ENCODE measurements at places on chromosomes 5 and 9.

DNA sequence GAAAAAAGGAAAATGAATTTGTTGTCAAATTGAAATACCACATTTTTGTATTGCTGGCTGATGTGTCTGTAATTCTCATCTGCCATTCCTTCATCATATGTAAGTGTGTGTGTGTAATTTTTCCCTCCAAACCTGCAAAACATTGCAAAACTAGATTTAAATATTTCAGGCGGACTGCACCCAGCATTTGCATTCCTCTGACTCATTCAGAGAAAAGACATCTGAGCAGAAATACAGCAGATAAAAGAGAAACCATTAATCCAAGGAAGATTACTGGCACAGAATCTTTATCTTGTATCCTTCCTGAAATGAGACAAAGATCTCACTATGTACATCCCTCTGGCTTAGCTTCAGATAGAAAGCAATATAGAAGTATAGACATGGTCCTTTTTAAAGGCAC lies 275.3 kb downstream of the TMEM38B start:
- DNase-seq: no peak

DNA sequence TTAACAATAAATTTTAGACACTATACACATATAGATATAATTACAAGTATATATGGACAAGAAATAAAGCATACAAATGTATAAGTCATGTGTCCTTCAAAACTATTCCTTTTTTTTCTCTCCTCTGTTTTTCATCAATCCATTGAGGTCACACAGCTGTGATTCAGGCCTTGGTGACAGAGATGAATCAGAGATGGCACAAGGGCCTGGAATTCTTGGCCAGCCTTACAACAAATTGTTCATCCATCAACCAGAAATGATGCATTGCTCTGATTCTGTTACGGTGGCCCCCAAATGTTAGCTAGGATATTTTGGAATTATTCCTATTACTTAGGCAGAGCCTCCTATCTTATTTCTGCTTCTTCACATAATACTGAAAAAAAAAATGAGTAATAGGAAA lies 108.7 kb upstream of the MPDZ start:
- DNase-seq: no peak

- DNase-seq: no peak
Measured at GRCh38 chr9:123940721-123941523, 11.0 kb upstream of the DENND1A start.

- DNase-seq: peak; percentile 56
Measured at GRCh38 chr9:34185778-34186551, 7.1 kb downstream of the UBAP1 start.

- no peak for DNase-seq
Measured at GRCh38 chr5:159581502-159582249, 251.4 kb upstream of the IL12B start.

DNA sequence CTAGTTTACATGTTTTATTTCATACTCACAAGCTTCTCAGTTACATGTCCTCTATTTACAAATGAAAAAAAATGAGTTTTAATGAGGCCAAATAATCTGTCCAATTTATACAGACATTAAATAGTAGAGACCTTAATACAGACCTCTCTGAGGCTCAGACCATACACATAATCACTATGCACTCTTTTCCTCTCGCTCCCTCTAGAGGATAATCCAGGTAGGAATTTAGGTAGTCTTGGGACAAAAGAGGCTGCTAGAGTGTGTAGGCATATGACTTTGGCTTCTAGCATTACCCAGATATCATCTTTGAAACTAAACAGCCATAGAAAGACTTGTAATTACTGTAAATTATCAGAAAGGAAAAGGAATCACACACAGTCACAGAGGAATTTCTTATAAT lies 444.7 kb downstream of the HINT1 start:
- no peak for DNase-seq

DNA sequence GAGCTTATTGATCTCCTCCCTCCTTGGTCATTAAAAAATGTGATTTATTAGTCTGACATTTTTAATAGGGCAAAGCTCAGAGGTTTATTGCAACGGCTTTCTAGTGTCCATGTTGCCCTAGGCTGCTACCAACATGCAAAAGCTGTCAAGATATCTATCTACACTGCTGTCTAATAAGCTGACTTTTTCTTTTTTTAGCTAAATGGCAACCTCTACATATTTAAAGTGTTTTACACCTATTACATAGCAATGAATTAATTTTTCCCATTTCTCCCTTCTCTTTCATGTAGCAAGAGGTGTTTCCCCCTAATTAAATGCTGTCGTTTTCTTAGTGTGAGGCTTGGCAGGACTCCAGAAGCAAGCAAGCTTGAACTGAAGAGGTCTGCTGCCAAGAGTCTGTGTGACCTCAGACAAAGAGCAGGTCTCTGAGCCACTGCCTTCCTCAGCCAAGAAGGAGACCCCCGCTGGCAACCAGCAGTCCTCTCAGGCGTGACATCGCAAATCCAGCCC lies 79.4 kb downstream of the GAS1 start:
- no peak for DNase-seq

DNA sequence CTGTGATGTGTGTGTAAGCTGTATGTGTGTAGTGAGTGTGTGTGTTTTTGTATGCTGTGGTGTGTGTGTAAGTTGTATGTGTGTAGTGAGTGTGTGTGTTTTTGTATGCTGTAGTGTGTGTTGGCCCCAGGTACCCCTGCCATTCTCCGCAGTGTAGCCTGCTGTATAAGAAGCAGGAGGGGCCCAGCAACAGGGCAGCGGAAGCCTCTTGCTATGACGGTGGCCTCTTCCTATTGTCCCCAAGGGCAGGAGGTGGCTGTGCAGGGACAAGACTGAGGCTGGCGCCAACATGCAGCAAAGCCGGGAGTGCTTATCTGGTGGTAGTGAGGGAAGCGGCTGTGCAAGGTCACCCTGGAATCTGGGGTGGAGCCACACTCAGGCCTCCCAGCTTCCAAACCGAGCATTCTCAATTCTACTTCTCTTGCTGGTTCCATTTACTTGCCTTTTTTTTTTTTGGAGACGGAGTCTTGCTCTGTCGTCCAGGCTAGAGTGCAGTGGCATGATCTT lies 5.1 kb downstream of the SPAAR start:
- DNase-seq: no peak

DNA sequence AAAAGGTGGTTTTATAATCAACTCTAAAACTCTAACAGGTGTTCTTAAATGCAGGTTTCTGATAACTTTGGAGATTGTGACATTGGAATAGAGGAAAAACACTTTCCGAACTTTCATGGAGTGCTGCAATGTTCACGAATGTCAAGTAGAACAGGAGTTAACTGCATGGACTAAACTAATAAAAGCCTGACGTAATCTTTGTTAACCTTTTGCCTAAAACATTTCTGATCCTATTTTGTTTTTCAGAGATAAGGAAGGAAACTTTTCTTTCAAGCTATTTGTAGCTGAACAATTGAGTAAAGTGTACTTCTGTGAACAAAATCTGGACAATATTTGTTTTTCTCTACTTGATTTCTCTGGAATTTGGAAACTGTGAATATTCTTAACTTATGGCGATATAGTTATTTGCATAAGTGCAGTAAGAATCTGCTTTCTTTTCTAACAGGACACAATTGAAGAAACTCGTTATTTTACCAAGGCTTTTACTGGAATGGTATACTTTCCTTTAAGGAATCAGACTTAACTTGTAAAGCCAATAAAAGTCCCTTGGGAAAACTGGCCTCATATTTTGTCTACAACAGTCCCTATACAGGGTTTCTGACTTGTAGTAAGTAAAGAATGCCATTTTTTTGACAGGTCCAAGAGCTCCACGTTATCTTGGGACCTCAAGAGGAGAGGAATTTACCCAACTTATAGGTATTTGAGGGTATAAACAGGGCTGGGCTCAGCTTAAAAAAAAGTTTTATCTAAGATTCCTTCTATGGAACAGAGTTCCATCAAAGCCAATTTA lies 154.7 kb downstream of the NXNL2 start:
- DNase-seq: no peak

GRCh38 chr9:97388721-97389238 lies 23.1 kb upstream of the TDRD7 start:
- DNase-seq: no peak

DNA sequence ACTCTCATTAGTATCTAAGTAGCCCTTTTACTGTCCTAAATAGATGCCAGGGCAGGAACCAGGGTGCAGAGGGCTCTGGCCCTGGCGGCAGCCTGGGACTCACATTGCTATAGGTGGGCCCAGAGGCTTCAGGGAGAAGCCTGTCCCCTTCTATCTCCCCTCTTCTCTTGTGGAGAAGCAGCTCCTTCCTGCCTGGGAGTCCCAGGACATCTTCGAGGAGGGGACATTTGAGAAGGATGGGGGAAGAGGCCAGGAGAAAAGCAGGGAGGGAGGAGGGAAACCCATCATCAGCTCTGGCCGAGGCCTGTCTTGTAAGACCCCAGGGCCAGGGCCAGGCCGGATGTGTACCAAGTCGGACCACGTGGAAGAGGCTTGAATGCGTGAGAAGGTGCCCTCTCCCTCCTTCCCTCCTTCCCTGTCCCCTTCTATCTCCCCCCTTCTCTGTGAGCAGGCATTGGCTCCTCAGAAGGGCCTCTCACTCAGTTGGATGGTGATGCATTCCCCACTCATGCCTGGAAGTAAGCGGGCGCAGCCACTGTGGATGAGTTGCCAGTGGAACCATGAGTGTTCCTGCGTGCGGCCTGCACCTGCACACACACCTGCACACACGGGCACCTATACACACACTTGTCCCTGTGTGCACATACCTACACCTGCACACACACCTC lies 20.7 kb upstream of the LPCAT1 start:
- DNase-seq: no peak

DNA sequence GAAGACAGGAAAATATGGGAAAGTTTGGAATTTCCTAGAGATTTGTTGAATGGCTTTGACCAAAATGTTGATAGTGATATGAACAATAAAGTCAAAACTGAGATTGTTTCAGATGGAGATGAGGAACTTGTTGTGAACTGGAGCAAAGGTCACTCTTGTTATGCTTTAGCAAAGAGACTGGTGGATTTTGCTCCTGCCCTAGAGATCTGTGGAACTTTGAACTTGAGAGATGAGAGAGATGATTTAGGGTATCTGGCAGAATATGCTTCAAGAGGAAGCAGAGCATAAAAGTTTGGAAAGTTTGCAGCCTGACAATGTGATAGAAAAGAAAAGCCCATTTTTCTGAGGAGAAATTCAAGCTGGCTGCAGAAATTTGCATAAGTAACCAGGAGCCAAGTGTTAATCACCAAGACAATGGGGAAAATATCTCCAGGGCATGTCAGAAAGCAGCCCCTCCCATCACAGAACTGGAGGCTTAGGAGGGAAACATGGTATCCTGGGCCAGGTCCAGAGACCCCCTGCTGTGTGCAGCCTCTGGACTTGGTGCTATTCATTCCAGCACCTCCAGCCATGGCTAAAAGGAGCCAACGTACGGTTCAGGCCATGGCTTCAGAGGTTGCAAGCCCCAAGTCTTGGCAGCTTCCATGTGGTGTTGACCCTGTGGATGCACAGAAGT lies 114.3 kb upstream of the STARD4 start:
- no peak for DNase-seq

DNA sequence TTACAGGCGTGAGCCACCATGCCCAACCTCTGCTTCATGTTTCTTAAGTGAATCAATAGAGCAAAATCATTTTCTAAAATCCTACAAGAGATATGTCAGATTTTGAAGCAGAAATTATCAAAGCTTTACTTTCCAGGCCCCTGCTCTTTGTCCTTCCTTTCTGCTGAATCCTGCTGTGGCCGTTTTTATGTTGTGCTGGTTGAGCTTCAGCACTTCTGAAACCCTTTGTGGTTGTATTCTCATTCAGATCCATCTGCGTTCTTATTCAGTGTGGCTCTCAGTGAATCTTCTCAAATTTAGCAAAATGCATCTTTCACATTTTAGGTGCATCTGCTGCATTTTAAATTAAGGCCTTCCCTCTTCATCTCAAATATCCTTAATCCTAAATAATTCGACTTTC lies 26.0 kb downstream of the JMY start:
- DNase-seq: no peak

DNA sequence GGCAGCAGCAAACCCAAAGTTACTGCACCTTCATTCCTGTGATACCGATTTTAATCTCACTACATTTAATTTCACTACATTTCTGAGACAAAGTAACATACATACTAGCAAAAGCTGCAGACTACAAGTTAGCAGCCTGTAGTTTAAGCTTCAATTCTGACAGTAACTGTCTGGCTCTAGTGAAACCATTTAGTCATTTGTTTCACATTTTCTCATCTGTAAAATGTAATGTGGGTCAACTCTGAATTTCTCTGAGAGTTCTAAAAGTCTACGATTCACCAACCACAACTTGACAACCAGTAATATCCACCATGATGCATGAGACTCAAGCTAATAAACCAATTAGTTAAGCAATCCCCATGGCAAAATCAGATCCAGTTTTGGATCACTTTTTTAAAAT lies 408.9 kb downstream of the PDE4D start:
- DNase-seq: no peak

GRCh38 chr5:33713136-33713765 lies 178.5 kb downstream of the ADAMTS12 start:
- no peak for DNase-seq

DNA sequence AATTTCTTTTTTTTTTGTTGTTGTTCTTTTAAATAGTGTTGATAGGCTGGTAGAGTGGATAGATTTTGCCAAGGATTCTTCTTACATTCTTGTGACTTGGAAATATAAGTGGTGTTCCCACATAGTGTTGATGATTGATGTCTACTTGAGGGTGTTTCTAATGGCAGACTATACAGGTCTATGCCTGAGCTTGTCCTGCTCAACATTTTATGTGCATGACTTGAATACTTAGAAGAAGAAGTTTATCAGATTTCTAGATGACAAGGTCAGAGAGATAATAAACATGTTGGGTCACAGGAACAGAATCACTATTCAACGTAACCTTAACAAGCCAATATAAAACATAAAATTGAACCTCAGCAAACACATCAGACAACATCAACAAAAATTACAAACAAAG lies 24.2 kb downstream of the XRCC4 start:
- DNase-seq: no peak

DNA sequence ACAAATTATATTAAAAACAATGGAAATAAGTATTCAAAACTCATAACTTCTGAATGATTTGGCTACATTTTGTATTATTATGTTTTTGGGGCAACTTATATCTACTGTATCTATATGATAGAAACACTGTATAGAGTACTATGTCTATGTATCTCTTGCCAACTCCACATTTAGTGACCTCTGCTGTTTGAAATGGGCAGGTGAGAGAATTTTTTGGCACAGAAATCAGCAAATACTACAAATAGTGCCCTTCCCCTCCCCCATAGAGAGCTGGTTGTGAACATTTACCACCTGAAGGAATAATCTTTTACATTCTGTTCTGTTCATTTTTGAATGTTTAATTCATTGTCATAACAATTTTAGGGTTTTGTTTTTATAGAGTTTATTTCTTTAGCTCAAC lies 545.3 kb downstream of the PDE4D start:
- no peak for DNase-seq
